KG1 (cell line): ENCODE measurements at places on chromosomes 7 and 10.

- no peak for DNase-seq
Measured at GRCh38 chr7:10346032-10346431, 627.6 kb upstream of the PHF14 start.

GRCh38 chr7:141640239-141640840, 61.6 kb downstream of the DENND11 start:
- DNase-seq = no peak

DNA sequence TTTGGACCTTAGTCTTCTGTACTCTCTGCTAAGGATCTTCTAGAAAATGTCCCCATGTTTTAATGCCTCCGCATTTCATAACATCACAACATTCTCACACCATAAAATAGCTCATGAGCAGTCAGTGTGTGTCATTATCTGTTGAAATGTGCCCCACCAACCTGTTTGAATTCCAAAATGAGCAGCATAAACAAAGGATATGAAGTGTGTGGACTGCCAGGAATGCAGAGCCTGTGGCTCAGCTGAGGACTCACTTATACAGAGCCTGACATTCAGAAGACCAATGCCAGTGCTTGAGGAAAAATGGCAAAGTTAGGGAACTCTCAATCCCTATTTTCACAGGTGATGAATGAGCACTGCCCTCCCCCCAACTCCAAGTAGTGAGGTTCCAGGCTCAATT, 621.4 kb downstream of the POM121L12 start:
- DNase-seq = no peak

- DNase-seq = no peak
Measured at GRCh38 chr7:8249121-8249520, 12.8 kb downstream of the ICA1 start.

DNA sequence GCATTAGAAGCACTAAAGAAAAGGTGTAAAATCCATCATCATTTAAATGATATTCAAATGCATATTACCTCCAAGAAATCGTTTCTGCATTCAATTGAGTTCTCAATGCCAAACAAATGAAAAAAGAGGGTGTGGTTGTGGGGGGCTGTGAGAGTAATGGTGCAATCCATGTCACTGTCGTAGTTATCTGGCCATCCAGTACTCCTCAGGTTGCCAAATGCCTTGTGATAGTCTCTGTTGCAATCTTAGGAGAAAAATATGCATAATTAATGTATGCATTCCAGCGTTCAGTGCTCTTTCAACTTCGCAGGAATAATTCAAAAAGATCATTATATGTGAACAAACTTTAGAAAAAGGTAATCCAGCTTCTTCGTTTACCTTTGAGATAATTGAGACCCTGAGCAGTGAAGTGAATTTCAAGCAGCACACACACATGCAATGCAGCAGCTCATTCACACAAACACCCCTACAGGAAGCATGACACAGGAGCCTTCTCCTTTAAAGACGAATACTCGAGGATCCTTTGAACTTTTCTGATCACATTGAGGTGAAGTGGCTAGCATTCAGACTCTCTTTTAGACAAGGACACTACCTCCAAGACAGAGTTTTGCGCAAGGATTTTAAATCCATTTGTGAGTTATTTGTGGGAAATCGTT, 73.4 kb downstream of the OR13A1 start:
- no peak for DNase-seq

GRCh38 chr7:123538189-123538714, 3.9 kb upstream of the IQUB start:
- DNase-seq = no peak

DNA sequence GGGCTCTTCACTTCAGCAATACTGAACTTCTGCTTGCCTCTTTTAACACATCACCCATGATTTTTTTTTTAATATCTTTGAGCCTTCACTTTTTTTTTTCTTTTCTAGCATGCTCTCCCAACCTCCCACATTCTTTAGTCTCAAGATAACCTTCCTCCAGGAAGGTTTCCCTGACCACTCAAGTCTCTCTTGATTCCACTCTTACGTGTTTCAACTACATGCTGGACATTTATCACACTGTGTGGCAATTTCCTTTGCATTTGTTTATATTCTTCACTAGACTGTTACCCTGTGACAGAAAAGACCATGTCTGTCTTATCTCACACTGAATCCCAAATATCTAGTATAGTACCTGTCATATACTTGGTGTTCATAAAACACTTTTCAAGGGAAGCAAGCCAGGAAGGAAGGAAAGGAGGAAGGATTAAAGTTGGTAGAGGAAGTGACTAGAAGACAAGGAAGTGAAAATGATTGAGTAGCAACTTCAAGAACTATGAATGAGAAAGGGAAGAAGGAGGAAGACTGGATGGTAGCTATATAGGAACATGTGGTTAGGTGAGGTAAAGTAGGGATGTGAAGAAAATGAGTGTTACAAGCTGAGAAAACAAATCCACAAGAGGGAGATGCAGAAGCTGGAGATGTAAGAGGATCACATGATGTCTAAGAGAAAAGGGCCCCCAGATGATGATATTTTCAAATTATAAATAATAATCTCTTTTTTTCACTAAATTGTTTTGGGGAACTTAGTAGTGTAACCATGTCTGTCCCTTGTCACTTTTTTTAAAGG, 40.4 kb downstream of the IFIT5 start:
- DNase-seq = no peak

DNA sequence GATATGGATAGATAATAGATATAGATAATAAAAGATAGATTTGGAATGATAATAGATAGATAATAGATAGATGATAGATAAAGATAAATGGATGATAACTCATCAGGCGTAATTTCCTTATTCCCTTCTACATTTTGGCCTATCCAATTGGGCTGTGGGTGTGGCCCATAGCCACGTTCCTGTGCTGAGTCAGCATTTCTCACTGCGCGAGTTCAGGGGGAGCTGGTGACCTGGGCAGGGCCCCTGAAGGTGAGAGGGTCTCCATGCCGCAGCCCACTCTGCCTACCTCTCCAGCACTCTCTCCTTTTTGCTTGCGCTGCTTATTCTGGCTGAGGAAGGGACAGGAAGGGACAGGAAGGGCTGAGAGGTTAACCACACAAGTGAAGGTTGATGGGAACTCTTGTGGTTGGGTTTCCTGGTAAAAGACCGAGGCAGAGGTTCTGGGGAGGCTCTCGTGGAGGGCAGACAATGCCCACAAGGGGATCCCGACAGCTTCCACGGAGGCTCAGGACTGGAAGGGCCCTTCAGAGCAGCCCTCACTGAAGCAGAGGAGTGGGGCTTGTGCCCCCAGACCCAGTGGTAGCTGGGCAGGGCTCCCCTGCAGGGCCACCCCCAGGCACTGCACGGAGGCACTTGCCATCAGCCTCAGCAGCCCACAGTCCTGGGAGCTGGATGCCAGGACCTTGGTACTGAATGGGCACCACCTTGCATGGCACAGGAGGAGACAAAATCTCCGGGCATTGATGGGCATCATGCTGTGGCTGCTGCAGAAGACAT, 247.3 kb upstream of the PITRM1 start:
- DNase-seq = no peak

- no peak for DNase-seq
Measured at GRCh38 chr7:131578602-131579001, 22.2 kb upstream of the PODXL start.

GRCh38 chr10:35420044-35420443, 83.7 kb downstream of the CCNY start:
- no peak for DNase-seq

GRCh38 chr10:37703833-37704382, 153.5 kb downstream of the ZNF248 start:
- no peak for DNase-seq

DNA sequence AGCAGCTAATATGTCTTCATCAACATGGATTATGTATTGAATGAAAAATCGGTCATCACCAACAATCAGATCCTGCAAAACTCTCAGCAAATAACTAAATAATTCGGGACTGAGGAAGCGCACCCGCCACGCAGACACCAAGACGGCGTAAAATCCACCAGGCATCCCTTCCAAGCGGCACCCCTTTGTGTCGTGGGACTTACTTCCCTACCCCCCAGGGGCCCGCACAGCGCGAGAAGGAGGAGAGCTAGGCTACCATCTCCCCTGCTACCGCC, 721 bp downstream of the ARL3 start:
- DNase-seq = no peak

- peak; percentile 64 for DNase-seq
Measured at GRCh38 chr10:128011059-128011979, 104.4 kb downstream of the PTPRE start.

GRCh38 chr7:135845415-135846075, 96.9 kb upstream of the FAM180A start:
- no peak for DNase-seq

DNA sequence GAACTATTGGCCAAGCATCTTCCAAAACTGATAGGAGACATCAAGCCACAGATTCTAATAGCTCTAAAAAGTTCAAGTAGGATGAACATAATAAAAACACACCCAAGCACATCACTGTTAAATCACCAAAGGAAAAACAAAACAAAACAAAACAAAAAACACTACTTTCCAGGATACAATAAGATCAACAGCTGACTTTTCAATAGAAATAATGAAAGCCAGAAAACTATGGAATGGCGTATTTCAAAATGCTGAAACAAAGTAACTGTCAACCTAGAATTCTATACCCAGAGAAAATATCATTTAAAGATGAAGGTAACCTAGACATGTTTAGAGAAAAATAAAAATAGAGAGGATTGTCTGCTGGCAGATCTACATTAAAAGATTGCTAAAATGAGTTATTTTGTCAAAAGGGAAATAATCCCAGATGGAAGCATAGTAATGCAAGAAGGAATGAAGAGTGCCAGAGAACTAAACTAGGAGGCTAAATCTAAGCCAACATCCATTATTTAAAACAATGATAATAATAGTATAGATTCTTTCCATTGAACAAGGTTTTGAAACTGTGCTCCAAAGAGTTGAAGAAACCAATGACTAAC, 13.9 kb downstream of the TUBAL3 start:
- no peak for DNase-seq

DNA sequence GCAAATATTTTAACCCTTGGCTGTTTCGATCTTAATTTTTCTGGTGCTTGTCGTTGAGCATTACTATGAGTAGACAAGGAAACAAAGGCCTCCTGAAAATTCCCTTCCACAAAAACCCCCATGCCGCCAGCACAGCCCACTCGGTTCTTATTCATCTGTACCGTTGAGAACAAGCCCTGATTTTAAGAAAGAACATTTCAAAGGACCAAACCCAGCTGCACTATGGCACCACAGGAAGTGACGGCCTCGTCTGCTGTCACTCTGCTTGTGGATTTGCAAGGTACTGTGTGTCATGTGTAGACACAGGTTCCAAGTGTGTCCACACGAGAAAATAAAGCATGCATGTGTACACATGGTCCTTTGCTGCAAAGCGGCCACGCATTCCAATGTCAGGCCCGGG, 285.2 kb downstream of the DNAJB6 start:
- no peak for DNase-seq

GRCh38 chr7:140314573-140315480, 83.5 kb downstream of the SLC37A3 start:
- DNase-seq = no peak

GRCh38 chr7:43847496-43847895, 21.8 kb downstream of the MRPS24 start:
- DNase-seq = no peak
